NCI-H69 (cell line): ENCODE measurements at places on chromosomes 11 and 22.
A peak's percentile ranks its signal among the peaks of the same experiment; 100 is the strongest.

- no peak for DNase-seq
Measured at GRCh38 chr11:116242006-116242405, 530.8 kb downstream of the BUD13 start.

GRCh38 chr11:125701858-125702621, 21.4 kb upstream of the ACRV1 start:
- peak; percentile 16 for DNase-seq

- no peak for DNase-seq
Measured at GRCh38 chr22:26432619-26433311, 3.7 kb downstream of the ASPHD2 start.

DNA sequence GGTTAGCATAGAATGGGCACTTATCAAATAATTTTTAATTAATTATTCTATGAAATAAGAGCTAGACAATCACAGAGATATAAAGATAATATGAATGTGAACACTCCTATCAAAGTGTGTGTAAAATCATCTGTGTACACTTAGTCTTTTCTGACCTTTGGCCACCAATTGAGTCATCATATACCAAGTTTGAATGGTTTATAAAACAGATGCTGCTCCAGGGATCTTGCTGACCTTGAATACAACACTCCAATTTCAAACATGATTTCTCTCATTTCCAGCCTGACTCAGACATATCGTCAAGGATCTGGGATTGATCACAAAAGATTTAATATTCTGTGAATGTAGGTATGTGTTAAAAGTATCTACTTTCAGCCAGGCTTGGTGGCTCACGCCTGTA, 2.9 kb upstream of the OR51V1 start:
- DNase-seq: no peak

- DNase-seq: no peak
Measured at GRCh38 chr11:35324183-35324886, 95.0 kb downstream of the SLC1A2 start.

DNA sequence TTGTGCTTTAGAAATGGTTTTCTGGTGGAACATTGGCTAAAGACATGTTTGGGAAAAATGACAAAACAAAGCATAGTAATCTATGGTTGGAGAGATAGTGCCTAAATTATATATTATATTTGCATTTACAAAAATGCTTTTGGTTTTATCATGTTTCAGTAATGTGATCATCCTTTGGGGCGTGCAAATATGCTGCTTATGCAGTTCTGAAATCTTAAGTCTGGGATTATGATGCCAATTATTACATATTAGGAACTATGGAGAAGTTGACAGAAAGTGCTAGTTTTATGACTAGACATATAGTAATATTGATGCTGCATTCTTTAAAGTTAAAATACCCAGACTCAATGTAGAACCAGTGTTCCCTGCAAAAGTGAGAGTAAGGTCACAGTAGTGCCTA, 655.0 kb downstream of the METTL15 start:
- no peak for DNase-seq

GRCh38 chr11:72631806-72632731, 42.2 kb downstream of the PDE2A start:
- DNase-seq: peak; percentile 79

DNA sequence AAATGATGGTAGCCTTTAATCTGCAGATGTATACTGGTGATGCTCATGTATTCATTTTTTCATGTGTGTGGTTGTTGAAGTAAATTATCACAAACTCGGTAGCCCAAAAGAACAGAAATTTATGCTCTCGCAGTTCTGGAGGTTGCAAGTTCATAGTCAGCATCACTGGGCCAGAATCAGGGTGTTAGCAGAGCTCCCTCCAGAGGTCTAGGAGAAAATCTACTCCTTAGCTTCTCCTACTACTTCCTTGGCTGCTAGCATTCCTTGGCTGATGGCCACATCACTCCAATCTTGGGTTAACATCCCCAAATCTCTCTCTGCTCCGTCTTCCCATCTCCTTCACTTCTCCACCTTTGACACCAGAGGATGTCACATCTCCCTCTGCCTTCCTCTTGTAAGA, 45.3 kb upstream of the GALNT18 start:
- DNase-seq: peak; percentile 33

- peak; percentile 90 for DNase-seq
Measured at GRCh38 chr11:123137431-123138224, 57.4 kb downstream of the CLMP start.

DNA sequence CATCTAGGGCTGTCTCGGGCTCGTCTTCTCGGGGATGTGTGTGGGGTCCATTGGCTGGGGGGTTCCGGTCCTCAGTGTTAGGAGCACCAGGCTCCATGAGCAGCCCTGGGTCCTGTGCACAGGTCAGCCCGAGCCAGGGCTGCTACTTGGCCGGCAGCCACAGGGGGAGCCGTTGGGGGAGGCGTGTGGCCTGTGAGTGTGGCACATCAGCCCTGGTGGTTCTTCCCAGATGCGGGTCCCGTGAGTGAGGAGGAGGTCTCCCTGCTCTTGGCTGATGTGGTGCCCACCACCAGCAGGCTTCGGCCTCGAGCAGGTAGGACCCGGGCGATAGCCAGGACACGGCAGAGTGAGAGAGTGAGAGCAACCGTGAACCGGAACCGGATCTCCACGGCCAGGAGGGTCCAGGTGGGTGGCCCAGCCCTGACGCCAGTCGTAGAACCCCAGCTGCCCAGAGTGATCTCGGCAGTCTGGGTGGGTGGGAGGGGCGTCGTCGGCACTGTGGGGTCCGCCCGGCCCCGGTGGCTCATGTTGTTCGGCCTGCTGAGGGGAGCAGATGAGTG, 18.5 kb downstream of the IRF7 start:
- peak; percentile 14 for DNase-seq

- no peak for DNase-seq
Measured at GRCh38 chr11:69385832-69386427, 92.0 kb downstream of the MYEOV start.

DNA sequence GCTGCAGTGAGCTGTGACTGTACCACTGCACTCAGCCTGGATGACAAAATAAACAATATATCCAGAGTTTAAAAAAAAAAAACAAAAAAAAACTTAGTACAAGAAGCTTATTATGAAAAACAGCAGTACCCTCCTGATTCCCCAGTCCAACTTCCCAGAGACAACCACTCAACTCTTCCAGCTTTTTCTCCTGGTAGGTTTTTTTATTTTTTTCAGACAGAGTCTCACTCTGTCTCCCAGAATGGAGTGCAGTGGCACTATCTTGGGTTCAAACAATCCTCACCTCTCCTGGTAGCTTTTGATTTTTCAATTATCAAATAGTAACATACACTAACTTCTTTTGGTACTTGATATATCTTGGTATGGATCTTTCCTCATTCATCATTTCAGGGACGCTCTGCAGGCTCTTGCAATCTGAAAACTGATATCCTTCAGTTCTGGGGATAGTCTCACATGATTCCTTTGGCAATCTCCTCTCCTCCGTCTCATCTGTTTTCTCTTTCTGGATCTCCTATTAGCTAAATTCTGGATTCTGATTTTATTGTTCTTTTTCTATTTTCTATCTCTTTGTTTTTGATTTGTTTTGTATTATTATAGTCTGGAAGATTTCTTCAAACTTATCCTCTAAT, 44.9 kb downstream of the ALG9 start:
- no peak for DNase-seq

DNA sequence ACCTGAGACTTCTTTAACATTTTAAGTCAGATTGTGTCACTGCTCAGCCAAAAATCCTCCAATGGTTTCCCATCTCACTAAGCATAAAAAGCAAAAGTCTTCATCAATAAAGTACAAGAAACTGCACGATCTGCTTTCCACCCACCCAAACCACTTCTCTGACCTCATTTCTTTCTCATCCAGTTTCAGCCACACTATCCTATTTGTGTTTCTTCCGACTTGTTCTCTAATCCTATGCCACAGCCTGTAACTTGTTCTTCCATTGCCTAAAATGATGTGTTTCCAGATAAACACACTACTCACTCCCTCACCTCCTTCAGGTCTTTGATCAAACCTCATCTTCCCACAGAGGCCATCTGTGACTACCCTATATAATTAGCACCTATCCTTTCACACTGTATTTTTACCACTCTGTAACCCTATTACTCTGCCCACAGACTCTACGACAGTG, 28.4 kb downstream of the ARHGAP32 start:
- DNase-seq: peak; percentile 82

GRCh38 chr22:17366830-17367229, 2.4 kb upstream of the CECR2 start:
- DNase-seq: peak; percentile 81

DNA sequence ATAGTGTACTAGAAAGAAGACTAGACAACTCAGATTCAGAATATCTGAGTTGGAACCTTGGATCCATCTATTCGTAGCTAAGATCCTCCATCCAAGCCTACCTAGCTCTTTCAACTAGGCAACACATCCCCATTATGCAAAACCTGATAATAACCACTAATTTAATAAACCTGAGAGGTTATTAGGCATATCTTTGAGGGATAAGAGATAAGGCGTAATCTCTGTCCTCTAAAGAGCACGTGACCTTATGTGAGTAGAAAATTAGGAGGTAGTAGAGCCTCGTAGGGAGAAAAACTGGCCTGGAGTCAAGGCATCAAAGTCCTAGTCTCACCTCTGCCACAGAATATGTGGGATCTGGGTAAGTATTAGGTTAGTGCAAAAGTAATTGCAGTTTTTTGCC, 87.8 kb downstream of the FAM168A start:
- DNase-seq: no peak

GRCh38 chr11:9922806-9923205, 258.9 kb downstream of the SWAP70 start:
- no peak for DNase-seq

GRCh38 chr22:23833911-23834317, 4.9 kb downstream of the DERL3 start:
- no peak for DNase-seq

DNA sequence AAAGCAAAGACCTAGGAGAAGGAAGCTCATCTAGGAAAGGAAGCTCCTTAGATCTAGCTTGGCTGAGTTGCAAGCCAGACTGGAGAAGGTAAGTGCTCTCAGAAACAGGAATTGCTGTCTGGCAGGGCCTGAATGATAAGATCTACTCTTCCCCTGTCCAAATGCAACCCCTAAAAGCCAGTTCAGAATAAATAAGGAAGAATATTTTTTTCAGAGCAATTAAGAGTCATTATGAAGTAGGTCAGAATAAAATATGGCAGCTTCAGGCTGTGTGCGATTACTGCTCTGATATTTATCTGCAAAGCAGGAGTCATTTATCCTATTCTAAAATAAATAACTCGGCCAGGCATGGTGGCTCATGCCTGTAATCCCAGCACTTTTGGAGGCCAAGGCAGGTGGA, 82.1 kb downstream of the PIWIL4 start:
- DNase-seq: peak; percentile 17

GRCh38 chr11:114563077-114563476, 3.4 kb upstream of the NXPE1 start:
- DNase-seq: no peak

DNA sequence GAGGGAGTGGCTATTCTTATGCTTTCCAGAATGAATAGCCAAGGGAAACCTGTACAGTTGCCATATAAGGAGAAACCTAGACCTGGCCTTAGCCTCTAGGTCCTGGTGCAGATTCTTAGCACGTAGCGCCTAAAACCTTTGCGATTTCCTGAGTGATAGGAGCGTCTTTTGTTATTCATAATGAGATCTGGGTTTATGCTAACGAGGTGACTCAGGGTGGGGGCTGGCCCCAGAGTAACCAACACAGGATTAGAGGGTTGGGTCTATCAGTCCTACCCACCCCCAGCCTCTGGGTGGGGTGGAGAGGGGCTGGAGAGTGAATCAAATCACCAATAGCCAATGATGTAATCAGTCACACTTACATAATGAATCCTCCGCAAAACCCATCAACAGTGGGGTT, 73.4 kb upstream of the PARVG start:
- DNase-seq: no peak

GRCh38 chr11:13318498-13319295, 41.1 kb downstream of the BMAL1 start:
- DNase-seq: no peak

DNA sequence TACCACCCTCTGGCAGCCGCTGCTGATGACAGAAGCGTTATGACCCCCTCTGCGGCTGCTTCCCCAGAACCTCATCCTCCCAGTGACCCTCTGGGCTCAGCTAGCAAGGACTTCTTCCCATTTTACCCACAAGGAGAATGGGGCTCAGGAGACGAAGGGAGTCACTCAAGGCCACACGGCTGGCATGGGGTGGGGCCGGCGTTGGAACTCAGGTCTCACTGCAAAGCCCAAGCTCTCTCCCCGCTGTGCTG, 16.8 kb upstream of the SUN2 start:
- no peak for DNase-seq

- no peak for DNase-seq
Measured at GRCh38 chr22:33357981-33358399, 299.8 kb upstream of the SYN3 start.

- DNase-seq: no peak
Measured at GRCh38 chr11:60251485-60252212, 8.7 kb upstream of the MS4A4E start.

GRCh38 chr11:35235936-35236666, 97.1 kb downstream of the CD44 start:
- DNase-seq: peak; percentile 35

DNA sequence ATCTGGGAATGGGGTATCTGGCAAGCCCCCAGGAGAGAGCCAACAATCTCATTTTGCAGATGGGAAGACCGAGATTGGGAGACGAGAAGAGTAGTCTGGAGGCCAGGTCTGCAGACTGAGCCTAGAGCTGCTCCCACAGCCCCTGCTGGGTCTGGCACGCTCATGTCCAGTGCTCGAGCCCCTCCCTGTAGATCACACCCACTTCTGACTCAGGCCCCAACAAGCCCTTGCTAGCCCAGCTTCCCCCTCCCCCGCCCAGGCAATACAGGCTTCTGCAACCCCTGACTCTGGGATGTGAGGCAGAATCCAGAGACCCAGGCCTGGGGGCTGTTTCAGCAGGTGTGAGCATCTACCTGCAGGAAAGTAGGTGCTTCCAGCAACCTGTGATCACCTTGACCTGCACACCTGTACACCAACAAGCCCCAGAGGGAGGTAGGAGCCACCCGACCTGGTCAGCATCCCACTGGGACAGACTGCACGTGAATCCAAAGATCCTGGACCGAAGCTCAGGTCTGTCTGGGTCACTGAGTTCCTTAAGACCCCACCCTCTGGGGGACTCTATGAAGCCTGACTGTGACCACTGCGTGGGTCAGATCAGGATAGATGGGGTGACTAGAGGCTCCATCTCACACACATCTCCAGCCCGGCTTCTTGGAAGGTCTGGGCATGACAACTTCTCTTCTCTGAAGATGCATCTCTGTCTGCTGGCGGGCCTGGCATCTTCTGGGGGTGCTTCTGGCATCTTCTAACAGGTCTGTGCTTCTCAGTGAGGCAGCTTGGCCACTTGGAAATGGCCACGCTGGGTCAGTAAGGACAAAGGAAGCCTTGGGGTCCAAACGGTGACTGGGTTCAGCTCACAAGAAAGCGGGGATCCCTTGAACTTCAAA, 29.3 kb downstream of the LINC01488 start:
- DNase-seq: no peak

- peak; percentile 31 for DNase-seq
Measured at GRCh38 chr11:59776210-59777066, 21.3 kb downstream of the STX3 start.

DNA sequence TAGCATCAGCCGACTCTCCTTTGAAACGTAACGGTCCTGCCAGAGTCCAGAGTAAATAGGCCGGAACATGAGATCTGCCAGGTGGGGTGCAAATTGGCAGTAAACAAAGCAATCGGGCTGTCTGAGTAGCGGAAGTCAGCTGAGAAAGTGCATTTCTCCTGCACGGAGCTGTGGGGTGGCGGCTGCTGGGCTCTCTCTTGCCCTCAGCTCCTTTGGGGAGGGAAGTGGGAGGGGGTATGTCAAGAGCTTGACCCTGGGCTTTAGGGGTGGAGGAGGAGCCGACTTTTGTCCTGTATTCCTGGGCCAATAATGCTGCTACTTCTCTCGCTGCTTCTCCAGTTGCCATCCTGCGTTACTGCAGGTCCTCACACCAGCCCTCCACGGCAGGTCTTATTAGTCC, 11.6 kb downstream of the GRIK4 start:
- DNase-seq: peak; percentile 87
